NAMALWA (cell line): ENCODE measurements at places on chromosomes 11 and 22.

DNA sequence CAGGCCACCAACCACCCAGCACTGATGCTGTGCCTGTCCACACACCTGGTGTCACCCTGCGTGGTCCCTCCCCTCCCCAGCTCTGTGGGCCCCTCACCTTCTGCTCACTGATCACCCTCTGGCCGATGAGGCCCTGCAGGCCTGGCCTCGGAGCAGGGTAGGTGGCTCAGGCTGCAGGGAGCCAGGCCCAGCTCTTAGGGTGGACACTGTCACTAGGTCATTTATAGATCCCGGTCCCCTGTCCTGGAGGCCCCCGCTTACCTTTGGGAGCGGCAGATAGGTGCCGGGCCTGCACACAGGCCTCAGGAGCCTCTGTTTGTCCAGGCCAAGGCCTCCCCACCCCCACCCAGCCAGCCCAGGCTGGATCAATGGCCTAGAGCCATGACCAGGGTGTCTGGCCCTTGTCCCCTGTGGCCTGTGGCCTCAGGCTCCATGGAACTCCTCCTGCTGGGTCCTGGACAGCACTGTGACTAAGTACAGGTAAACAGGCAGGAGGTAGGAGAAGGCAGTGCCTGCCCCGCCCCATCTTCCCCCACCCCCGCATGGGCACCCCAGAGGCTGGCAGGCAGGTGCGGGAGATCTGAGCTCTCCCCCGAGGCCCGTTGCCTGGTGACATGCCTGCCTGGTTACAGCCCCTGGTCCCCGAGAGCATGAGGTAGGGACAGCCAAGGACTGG is at the start of gene TMPRSS6:
Gene TMPRSS6, minus strand, starts transcription at position 472 of the 676 bp plus-strand sequence. CDS start 6,296 bp downstream, outside the sequence.
- no peak for DNase-seq

DNA sequence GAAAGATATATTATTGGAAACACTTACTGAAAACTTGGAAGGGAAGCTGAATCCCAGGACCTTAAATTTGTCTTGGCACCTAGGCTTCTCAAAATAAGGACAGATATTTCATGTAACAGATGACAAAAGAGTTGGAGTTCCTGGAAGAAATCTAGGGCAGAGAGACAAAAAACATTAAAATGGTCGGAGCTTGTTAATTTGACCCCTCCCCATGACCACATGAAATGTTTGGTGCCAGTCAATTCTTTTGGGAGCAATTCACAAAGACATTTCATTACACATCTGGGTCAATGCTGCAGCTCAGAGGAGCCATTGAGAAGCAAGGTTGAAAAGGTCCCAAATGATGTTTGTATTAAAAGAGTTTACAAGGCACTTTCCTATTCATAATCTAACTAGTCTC is 162.0 kb upstream of the GUCY1A2 start:
- DNase-seq, result no peak

- no peak for DNase-seq
Measured at GRCh38 chr11:37456746-37457145, 858.7 kb upstream of the RAG2 start.

DNA sequence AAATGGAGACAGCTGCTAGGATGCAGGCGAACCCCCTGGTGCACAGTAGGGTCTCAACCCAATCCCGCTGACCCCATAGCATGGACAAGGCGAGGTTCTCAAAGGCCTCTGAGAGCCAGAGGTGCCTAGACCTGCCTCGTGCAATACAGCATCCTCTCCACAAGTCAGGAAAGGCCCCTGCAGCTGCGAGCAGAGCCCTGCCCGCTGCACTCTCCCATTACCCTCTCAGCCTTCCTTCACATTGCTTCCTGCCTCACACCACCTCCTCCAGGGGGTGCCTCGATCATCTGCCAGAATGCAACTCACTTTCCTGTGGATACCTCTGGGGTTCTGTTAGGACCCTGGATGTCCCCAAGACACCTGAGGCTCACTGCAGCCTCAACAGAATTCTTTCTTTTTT is 42.8 kb upstream of the TCF20 start:
- DNase-seq, result no peak

GRCh38 chr11:32752001-32752400 is 42.5 kb downstream of the CCDC73 start:
- DNase-seq, result peak; percentile 12

DNA sequence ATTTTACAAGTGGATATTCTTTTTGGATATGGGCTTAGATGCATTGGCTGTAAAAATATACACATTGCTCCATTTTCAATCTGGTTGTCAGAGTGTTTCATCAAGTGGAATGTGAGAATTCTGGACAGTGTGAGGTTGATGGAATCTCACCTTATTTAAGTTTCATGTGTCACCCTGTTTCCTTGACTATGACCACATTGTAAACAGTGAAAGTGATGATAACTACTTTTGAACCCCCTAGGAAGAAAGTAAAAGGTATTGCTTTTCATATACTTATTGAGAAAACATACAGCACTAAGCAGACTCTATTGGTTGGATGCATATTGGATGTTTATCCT is 490.5 kb upstream of the RAG2 start:
- DNase-seq, result no peak

DNA sequence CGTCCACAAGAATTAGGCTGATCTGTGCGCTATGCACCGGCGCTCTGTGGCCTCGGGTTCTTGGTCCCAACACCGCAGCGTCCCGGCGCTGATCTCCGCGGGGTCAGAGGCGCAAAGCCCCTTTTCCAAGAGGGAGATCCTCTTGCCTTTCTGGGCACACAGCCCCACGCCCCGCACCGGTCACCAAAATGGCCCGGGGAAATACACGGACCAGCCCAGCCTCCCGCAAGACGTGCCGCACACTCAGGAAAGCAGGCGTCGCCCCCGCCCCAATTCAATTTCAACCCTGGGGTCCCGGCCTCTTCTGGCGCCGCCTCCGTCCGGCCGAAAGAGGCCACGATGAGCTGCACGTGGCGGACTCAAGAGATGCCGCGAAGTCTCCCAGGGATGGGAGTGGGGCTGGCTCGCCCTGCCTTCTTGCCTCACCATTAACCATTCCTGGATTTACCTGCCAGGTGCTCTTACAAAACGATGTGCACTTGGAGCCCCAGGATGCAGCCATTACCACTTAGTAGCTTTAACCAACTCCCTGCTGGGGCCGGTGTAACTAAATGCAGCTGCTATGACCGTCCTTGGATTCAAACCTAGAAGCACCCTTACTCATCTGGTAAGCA is 10.5 kb downstream of the PIWIL3 start:
- DNase-seq, result no peak

DNA sequence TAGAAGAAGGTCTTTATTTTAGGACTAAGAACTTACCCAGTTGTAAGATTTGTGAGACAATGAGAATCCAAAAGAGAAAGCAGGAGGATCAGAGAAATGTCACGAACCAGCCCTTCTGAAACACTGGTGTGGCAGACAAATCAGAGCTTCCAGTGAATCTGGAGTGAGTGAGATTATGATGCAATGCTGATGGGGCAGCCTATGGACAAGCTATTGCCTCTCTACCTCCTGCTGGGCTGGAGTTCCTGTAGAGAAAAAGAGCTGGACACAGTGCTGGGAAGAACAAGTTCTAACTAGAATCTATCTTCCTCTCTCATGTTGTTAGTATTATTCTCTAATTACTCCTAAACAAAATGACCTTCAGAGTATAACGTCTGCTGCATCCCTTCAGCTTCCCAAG is 12.0 kb upstream of the ANO3 start:
- no peak for DNase-seq

DNA sequence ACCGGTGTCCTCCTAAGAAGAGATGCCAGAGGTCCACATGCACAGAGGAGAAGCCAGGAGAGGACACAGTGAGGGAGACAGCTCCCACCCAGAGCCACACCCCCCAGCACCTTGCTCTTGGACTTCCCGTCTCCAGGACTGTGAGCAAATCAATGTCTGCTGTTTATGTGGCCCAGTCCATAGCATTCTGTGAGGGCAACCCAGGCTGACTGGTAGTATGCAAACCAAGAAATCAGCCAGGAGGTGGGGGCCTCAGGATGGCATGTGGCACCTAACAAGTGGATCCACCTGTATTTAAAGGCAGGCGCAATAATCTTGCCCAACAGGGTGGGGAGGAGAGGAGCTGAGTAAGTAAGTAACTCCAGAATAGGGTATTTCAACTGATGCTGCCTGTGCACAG is 136.4 kb downstream of the BRD1 start:
- no peak for DNase-seq

DNA sequence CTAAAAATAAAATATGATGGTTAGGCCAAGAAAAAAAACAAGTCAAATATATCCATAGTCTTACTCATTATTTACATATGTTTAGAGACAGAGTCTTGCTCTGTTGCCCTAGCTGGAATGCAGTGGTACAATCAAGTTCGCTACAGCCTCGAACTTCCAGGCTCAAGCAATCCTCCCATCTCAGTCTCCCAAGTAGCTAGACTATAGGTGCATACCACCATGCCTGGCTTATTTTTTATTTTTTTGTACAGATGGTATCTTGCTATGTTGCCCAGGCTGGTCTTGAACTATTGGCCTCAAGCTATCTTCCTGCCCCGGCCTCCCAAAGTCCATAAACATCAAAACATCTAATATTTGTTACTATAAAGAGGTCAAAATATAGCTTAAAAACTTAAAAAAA is 36.1 kb downstream of the C2CD3 start:
- no peak for DNase-seq

DNA sequence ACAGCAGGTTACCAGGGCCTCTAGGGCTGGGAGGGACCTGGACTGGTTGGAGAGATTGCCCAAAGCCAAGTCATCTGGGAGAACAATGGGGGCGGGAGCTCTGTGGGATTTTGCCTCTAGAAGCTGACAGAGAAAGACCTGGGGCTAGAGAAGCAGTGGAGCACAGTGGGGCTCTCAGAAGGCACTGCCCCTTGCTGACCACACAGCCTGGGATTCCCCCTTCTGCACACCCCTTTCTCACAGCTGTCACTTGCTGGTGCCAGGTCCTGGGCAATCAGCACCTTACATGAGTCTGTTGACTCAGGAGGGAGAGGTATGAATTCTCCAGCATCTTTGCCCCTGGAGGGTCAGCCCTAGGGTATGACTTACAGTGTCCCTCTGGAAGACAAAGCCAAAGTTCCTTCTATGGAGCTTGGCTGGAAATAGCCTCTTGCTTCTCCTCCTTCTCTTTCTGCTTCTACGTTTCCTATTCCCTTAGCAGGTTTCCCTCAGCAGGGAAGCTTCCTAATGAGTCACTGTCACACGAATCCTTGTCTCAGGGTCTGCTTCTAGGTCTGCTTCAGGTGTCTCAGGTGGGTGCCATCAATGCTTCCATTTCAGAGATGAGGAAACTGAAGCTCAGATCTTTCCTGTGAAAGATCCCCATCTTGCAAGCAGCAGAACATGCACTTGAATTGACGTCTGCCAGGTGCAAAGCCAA is 27.0 kb downstream of the GDPD5 start:
- no peak for DNase-seq

- DNase-seq, result no peak
Measured at GRCh38 chr11:30113326-30113898, 96.6 kb upstream of the KCNA4 start.

- no peak for DNase-seq
Measured at GRCh38 chr22:21981874-21982273, 713 bp downstream of the TOP3B start.

DNA sequence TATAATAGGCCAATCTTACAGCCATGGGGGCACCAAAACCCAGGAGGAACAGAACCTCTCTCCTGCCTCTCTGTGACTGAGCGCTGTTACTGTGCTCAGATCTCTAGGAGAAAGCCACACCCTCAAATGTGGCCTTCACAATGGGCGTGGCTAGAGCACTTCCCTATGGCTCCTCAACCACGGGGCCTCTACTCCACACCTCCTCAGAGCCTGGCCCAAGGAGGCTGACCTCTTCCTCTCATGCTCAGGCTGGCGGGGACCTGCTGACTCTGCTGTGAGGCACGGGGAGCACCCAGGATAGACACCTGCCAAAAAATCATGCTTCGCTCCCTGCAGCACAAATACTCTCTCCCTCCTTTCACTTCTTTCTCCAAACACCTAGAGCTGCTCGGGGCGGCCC is 41.0 kb downstream of the C11orf58 start:
- DNase-seq, result no peak

GRCh38 chr11:134519390-134519750 is 107.3 kb upstream of the B3GAT1 start:
- no peak for DNase-seq

DNA sequence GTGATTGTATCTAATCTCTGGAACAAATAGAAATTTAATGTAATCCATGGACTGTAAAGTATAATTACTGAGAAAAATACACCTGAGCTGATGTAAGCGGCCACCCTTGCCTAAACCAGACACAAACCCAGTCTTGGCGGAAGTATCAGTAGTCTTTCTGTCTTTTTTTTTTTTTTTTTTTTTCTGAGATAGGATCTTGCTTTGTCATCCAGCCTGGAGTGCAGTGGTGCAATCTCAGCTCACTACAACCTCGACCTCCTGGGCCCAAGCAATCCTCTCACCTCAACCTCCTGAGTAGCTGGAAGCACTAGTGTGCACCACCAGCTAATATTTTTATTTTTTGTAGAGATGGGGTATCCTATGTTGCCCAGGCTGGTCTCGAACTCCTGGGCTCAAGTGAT is 5.5 kb upstream of the CXCR5 start:
- no peak for DNase-seq

- DNase-seq, result no peak
Measured at GRCh38 chr11:37595845-37596244, 997.8 kb upstream of the RAG2 start.

- DNase-seq, result peak; percentile 10
Measured at GRCh38 chr11:97683733-97684132, 1293.9 kb downstream of the JRKL start.

- DNase-seq, result no peak
Measured at GRCh38 chr11:44162004-44162403, 66.5 kb downstream of the EXT2 start.

- DNase-seq, result no peak
Measured at GRCh38 chr11:69468221-69468620, 13.2 kb upstream of the LINC01488 start.

- no peak for DNase-seq
Measured at GRCh38 chr22:32073262-32073661, 30.2 kb downstream of the SLC5A1 start.

DNA sequence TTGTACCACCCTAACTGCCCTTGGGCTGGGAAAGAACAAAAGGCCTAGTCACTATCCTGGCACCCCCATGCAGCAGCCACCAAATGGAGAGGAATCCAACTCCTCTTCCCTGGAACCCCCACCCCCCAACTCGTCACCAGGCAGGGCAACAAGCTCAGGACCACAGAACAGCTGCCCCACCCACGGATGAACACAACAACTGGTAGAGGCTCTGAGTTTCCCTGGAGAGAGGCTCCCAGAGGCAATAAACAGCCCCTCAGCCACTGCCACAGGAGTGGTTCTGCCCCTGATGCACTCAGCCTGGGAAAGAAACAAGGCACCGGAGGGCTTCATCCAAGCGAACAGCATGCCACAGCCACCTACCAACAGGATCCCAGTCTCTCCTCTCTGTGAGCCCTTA is 778.4 kb upstream of the FAT3 start:
- no peak for DNase-seq
